Hepatocyte (in vitro differentiated cells): ENCODE measurements at places on chromosomes 12 and 14. TPM values are rescaled to one million over a fixed set of nuclear protein-coding genes. Genes with fewer than 3 reads are reported as not detected.

TMBIM4 gene
- 154 and 156 TPM in 2 replicates for total RNA-seq

MAP3K9 gene
- 7.5 and 9.2 TPM in 2 replicates for total RNA-seq

P3H3 gene
- total RNA-seq, result 19.6 and 38.1 TPM in 2 replicates

KRT77 gene
- not detected in 2 replicates for total RNA-seq

KRT8 gene
- 1,376 and 1,381 TPM in 2 replicates for total RNA-seq

TSHR gene
- total RNA-seq, result 0.08 TPM in 1 of 2 replicates, not detected in the other

GZMH gene
- not detected in 2 replicates for total RNA-seq

DEPDC4 gene
- 1.3 and 4.8 TPM in 2 replicates for total RNA-seq

CDH24 gene
- 6.7 and 6.9 TPM in 2 replicates for total RNA-seq

PMCH gene
- total RNA-seq, result 1.3 TPM in 1 of 2 replicates, not detected in the other

LRTM2 gene
- not detected in 2 replicates for total RNA-seq
